Anterior cingulate cortex (tissue), 58 donors: ENCODE measurements at places on chromosomes 11 and 22.

- DNase-seq: peak; percentile 53
Observed at GRCh38 chr22:46245511-46245910, 4.6 kb downstream of the CDPF1 start.

DNA sequence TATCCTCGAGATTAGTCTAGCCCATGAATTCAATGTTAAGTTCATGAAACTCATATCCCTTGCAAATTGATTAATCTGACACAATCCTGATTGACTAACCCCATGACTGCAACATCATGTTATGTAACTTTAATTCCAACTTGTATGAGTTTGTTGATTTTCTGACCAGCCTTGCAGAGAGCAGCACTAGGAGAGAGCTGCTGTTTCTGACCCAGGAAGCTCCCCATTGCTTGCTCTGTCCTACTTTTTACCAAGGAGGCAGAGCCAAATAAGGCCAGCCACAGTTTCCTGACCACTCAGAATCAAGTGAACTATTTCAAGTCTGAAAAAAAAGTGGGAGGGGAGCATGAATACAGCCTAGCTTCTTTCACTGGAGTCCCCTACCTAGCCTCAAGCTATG lies 13.2 kb downstream of the MPZL3 start:
- DNase-seq: no peak

DNA sequence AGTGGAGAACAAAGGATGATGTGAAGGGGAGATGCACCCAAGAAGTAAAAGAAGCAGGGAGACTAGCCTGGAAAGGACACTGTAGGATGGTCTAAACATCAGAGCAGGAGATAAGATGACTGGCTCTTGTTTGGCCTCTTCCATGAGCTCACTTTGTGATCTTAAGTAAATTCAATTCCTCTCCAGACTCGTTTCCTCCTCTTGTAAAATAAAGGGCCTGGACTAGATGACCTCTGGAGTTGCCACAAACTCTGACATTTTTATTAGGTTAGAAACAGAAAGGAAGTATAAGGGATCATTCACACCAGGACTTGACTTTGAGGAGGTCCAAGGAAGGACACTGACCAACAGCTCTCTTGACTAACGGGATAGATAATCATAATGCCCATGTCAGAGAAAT lies 60.2 kb upstream of the SCUBE2 start:
- no peak for DNase-seq

DNA sequence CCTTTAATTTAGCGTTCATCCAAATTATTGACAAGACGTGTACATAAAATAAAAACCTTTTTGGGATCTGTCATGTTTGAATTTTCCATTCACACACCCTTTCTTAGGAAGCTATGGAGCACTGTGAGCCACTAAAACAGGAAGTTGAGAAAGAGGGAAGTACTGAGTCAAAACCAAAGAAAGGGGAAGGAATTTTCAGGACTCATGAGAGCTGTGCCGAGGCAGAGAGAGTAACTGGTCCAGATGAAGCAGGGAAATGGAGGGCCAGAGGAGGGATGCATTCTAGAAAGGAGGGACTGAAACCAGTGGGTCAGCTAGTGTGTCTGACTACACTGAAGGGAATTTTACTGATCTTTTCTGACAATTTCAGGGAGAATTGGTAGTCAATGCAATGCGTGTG lies 24.9 kb downstream of the APLP2 start:
- no peak for DNase-seq

DNA sequence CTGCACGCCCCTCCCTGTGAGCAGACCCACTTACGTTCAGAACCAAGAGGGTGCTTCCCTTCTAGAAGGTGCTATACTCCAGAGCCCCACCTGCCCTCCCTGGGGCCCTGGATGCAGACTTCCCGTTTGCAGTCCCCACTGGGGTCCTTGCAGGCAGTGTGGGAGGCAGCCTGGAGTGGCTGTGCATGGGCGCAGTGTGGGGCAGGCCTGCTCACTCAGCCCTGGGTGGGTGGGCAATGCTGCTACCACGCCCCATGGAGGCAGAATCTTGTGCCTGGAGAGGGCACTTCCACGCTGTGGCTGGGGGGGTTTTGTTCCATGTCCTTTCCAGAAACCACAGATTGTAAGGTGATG lies 116.2 kb downstream of the KCNQ1OT1 start:
- DNase-seq: no peak

- DNase-seq: no peak
Observed at GRCh38 chr22:49561338-49561737, 266.3 kb downstream of the BRD1 start.
